ENCODE measurements at places on chromosomes 3 and 15.

DNA sequence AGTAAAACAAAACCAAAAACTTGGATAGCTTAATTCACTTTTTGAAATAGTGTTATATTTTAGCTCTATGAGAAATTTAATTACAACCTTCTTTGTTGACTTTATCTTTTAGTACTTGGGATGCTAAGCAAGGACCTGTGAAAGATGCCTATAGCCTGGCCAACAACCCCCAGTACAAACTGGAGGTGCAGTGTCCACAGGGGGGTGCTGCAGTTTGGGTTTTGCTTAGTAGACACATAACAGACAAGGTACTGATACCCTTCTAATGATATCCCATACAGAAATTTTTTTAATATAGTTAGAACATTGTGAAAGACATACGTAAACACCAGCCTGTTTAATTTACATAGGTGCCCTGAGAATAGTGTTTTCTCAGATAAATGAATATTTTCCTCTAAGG lies 35.3 kb downstream of the CAPN7 start:
- no peak for DNase-seq

DNA sequence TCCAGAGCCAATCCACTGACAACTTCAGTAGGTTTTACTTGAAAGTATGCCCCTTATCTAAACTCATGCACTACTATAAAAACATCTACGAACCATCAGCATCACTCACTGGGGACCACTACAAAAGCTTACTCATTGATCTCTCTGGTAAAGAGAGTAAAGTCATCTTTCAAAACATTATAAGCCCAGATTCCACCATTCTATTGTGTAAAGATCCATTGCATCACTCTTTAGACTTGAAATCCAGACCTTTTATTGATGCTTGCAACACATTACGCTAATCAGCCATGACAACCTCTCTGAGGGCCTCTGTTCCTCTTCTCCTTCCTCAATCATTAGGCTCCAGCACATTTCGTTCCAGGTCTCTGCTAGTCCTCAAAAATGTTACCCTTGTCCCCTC lies 248.9 kb upstream of the WNT5A start:
- no peak for DNase-seq

- no peak for DNase-seq
Measured at GRCh38 chr3:178255315-178255714, 280.9 kb upstream of the KCNMB2 start.

DNA sequence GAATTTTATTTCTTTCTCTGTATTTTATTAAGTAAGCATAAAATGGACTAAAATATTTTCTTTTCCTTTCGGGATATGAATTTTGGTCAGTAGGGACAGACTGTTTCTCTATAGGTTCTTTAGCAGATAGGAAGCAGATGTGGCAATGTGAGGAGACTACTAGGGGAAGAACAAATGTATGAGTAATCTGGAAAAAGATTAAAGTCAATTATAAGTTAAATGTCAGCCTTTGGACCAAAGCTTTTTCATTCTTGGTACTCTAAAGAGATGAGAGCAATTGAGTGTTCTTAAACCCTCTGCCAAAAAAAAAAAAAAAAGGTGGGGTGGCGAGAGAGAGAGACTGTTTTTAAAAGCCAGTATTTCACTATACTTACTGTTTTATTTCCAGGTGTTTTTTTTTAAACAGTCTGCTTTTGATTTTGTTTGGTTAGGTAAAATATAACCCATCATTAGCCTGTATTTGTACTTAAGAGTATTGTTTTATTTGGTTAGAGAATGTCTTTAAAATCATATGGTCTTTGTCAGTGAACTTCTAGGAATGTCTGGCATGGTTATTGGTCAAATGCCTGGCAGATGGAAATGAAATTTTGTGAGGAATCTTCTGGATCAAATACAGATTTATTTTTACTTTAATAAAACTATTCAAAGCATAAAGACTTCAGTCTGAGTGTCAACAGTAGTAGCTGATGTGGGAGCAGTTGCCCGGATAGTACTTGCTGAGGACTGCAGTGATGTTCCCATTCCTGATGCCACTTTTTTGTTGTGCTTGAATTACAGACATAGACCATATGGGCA lies 63.8 kb downstream of the LRRC49 start:
- no peak for DNase-seq

DNA sequence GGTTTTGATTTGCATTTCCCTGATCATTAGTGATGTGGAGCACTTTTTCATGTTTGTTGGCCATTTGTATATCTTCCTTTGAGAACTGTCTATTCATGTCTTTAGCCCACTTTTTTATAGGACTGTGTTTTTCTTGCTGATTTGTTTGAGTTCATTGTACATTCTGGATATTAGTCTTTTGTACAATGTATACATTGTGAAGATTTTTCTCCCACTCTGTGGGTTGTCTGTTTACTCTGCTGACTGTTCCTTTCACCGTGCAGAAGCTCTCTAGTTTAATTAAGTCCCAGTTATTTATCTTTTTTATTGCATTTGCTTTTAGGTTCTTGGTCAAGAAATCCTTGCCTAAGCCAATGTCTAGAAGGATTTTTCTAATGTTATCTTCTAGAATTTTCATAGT lies 91.1 kb upstream of the ATP11B start:
- DNase-seq: no peak

DNA sequence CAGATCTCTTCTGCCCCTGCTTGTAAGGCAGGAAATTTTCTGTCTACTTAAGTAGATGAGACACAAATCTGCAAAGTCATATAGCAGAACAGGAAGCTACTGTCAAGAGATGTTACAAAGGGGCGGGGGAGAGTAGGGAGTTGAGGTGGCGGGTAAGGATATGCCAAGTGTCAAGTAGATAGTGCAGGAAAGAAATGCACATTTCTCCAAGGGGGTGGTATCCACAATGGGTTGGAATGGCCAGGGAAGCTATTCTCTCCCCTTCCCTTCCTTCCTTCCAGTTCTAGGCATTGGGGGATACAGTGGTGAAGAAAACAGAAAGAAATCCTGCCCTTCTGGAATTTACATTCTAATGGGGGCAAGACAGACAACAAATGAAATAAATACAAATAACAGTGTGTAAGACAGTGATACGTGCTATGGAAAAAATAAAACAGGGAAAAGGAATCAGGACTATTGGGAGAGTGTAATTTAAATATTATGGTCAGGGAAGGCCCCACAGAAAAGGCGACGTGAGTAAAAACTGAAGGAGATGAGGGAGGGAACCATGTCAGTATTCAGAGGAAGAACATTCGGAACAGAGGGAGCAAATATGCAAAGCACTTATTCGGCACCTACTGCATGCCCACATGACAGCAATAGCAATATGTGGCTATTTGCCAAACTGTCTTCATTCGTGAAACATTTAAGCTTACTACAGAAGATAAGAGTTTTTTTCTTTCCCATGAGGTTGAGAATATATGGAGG lies 42.8 kb upstream of the RNU6-1 start:
- DNase-seq: no peak

DNA sequence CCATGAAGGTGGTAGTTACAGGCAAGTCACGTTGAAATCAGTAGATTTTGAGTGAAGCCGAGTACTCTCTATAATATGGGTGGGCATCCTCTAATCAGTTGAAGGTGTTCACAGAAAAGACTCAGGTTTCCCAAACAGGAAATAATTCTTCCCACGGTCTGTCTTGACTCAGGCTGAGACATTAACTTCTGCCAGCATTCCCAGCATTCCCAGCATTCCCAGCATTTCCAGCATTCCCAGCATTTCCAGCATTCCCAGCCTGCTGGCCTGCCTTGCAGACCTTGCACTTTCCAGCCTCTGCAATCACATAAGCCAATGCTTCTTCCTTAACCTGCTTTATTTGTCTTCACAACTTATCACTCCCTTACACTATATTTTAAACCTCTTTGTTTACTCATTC lies 542.3 kb upstream of the ROBO2 start:
- DNase-seq: no peak

DNA sequence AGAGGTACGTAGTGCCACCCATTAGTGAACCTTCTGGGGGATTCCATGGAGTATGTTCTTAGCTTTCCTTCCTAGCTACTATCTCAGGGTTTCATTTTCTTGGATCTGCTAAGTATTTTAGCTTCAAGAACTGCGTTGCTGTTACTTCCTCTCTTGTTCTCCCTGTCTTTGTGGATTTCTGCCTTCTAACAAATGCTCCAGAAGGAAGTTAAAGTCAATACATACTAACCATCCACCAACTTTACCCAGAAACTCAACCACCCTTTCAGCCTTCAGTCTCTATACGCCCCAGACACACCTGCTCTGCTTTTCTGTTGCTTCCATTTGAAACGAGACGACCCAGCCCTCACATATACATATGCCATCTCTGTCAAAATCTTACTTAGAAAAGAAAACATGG lies 2.4 kb upstream of the KLF13 start:
- no peak for DNase-seq

DNA sequence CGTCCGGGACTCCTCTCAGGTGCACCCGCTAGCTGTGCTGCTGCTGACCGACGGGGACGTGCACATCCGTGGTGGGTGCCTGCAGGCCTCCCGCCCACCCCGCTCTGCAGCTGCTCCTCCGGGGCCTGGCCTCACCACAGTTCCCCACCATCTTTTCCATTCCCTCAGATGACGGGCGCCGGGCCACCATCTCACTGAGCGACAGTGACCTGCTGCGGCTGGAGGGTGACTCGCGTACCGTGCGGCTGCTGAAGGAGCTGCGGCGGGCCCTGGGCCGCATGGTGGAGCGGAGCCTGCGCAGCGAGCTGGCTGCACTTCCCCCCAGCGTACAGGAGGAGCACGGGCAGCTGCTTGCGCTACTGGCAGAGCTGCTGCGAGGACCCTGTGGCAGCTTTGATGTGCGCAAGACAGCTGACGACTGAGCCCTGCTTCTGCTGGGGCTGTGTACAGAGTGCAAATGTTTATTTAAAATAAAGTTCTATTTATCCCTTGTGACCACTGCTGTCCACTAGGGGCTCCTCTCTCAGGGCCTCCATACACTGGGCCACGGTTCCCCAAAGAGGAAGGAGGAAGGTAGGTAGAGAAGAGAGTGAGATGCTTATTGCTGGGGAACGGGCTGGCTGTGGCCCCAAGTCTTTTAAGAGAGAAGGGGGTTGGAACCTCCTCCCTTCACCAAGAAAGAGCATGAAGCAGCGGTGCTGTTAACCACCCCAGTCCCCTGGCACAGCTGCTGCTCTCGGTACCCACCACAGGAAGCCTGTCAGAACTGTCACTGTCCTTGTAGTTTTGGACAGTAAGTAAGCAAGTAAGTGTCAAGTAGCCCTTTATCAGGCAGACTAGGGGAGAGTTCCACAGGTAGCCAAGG lies 47.0 kb downstream of the DHX30 start:
- DNase-seq: no peak

DNA sequence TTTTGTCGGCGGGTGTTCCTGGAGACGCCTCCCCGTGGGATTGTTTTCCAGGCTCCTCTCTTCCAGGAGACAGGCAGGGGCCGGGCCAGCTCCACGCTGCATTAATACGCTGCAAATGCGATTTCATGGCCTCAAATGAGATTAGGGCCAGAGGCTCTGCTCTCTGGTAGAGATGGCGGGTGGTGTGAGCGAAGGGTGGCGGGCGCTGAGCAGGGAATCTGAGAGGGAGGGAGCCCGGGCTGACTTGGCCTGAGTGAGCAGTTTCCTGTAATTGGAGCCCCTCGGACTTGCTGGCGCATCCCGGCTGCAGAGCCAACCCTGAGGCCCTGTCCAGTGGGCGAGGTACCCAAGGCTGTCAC lies 7.4 kb upstream of the CCDC33 start:
- DNase-seq: no peak

- no peak for DNase-seq
Measured at GRCh38 chr3:51343918-51344687, 41.0 kb upstream of the MANF start.

DNA sequence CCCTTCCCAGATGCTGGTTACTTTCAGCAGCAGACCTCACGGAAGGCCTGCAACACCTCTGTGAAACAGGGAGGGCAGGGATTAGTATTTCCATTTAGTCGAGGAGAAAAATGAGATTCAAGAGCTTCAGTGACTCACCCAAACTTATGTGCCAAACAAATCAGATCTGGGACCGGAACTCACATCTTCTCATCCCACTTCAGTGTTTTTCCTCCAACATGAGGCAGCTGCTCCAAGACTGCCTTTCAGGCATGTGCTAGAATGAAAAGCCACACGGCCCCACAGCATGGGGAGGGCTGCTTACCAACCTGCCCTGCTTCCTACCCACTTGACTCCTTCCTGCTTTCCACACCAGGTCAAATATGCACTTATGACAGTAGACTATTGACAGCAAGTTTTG lies 129.4 kb upstream of the SLC24A5 start:
- DNase-seq: no peak

DNA sequence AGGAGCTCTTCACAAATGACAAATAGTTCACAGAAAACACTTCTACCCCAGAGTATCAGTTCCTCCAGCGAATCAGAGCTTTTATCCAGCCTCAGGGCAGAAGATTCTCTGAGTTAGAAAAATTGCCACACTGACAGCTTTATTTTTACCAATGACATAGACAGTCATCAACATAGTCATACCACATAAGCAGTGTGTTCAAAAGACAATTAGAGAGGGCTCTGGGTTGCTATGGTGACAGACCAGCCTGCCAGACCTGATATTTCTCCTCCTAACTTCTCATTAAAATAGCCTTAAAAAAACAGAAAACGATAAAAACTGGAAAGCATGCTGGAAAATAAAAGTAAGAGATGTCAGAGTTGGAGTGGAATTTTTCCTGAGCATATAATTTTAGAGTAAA lies 45.9 kb upstream of the COL6A5 start:
- DNase-seq: no peak

DNA sequence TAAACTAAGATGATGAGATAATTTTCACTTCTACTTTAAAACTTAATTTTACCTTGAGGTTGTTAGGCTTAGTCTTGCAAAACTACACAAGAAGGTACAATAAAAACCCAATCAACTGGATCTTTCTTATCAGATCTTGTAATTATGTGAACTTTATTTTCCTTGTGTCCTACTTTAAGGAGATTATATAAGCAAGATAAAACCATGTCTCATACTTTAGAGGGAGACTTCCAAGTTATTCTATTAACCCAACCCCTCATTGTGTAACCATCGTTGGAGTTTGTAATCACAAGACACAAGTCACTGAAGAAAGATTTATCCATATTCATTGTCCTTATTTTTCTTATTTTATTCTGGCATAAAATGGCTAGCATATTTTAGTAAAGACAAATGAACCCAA lies 165.6 kb downstream of the SERPINI1 start:
- no peak for DNase-seq

- DNase-seq: no peak
Measured at GRCh38 chr15:32879980-32880379, 162.2 kb downstream of the GREM1 start.

DNA sequence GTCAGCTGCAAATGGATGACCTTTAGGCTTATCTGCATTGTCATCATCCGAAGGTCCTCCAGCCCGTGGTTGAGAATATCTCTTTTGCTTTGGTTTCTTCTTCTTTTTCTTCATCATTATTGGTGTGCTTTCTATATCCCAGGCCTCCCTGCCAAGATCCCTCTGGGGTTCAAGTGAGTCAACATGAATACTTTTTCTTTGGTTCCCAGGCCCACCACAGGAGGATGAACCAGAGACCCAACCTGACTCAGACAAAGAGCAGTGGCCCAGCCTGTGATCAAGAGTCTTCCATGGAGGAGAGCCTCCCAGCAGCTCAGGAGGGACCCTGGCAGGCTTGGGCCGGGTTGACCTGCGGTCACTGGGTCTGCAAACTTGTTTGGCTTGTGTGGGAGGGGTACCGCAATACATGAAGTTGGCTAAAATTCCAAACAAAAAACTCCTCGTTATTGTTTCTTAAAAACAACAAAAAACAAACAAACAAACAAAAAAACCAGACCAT lies 104.2 kb downstream of the MAP4 start:
- DNase-seq: no peak

- DNase-seq: no peak
Measured at GRCh38 chr3:53763353-53763752, 82.9 kb downstream of the CHDH start.
